Globus pallidus (tissue), 1 donor: ENCODE measurements at places on chromosomes 16 and 17.

DNA sequence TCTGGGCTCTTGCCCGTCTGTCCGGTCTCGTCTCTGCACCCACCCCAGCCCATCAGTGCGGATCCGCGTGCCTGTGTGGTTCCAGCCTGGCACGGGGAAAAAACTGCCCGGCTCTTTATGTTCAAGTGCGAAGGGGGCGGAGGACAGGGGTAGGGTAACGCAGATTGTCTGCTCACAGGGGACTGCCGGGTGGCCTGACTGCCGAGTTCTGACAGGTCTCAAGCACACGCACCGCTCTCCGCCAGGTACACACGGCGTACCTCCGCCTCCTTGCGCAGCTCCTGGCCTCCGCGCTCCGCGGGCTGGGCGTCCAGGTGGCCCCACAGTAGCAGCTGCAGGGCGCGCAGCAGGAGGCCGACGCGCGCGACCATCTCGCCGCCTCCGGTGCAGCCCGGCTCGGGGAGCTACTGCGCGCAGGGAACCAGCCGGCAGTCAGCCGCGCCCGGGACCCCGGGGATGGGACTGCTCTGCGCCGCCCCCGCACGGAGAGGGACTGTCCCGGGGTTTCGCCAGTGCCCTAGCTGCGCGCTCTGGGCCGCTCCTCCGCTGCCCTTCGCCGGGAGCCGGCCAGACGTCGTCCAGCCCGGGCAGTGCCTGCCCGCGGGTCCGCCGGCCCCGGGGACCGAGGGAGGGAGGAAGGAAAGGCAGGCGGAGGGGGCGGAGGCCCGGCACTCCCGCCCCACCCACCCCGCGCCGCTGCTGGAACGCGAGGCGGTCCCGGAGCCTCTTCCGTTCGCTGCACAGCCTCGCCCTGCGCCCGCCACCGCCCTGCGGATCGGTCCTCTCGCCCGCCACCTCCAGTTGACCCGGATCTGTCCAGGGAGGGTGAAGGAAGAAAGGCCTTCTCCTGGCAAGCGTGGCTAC, at the start of gene MMP28:
Gene MMP28, minus strand, starts transcription at position 635 of the 864 bp plus-strand sequence. Its CDS starts 264 bp downstream, at position 371.
- no peak for DNase-seq

- DNase-seq: no peak
Measured at GRCh38 chr17:63221939-63222338, 224.2 kb downstream of the CYB561 start.

DNA sequence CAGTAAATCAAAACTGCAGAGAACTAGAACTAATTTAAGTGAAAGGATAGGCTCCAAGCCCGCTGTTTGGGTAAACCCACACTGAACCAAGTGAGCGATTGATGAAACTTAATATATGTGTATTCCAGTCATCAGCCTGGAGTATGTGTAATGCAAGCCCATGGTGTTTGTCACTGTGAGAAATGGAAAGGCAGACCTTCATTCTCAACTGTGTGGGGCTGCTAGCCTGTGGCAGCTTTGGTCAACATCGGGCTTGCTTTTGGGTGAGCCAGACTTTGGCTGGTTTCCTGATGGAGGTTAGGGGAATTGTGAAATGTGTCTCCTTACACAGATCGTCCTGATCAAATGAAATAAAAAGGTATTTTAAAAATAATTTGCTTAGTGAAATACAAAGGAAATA, 279.9 kb downstream of the IRX3 start:
- DNase-seq: no peak

- DNase-seq: peak; percentile 45
Measured at GRCh38 chr16:8720080-8720966, 45.9 kb downstream of the ABAT start.

DNA sequence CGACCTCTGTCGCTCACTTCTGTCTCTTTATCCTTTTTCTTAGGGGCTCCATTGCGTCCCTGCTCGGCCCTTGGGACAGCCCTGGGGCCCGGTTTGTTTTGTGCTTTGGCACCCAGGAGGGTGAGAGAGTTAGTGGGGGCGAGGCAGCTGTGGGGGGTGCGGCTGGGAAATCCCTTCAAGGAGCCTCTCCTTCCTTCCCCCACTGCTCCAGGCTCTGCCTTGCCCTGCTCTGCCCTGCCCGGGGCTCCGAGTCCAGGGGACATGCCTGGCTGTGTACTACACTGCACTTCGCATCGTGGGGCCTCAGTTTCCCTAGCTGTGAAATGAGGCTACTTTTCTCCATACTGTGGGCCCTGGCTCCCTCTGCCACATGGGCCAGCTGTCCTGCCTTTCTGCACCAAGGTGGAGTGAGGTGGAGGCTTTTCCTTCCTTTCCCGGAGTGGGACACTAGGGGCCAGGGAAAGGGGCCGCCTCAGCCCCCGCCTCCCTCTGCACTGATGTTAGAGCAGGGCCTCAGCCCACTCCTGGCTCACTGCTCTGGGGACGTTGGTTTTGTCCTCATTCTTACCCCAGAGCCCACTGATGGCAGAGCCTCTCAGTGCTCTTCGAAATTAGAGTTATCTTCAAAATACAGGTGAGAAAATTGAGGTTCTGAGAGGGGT, 980 bp downstream of the LLGL1 start:
- no peak for DNase-seq

DNA sequence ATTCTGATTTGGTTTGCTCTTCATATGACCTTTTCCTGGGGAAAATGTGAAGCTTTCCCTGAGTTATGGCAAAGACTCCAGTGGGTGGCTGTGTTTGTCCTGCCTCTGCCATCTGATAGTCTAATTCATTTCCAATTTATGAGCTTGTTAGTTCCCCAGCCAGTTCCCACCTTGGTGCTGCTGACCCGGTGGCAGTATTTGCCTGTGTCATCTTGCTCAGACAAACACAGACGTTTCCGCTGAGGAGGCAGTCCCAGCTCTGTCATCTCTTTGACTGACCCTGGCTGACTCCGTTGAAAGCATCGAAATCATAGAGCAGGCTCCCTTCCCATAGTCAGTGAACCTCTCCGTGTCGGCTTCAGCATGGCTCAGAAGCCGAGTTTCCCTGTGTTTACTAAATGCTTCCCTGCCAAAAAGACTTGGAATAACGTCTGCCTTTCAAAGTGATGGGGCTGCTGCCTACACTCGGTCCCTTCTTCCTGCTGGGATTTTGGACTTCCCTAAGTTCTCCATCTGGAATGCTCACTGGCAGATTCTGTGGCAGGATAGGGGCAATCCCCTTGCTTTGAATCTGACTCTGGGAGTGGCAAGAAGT, 538.3 kb downstream of the NPIPA7 start:
- no peak for DNase-seq

DNA sequence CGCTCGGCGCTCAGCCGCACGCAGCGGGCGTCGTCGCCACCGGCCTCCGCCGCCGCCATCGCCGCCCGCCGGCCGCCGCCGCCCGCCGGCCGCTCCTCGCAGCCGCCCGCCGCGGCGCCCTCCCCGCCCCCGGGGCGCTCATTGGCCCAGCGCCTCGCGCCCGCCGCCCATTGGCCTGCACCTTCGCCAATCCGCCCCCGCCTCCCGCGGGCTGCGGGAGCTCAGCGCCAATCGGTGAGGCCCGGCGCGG, at the start of gene PGP:
Gene PGP, minus strand, starts transcription at position 122 of the 250 bp plus-strand sequence. Its CDS starts 63 bp downstream, at position 59.
- no peak for DNase-seq

- peak; percentile 33 for DNase-seq
Measured at GRCh38 chr17:17305281-17305801, 2.2 kb downstream of the NT5M start.

DNA sequence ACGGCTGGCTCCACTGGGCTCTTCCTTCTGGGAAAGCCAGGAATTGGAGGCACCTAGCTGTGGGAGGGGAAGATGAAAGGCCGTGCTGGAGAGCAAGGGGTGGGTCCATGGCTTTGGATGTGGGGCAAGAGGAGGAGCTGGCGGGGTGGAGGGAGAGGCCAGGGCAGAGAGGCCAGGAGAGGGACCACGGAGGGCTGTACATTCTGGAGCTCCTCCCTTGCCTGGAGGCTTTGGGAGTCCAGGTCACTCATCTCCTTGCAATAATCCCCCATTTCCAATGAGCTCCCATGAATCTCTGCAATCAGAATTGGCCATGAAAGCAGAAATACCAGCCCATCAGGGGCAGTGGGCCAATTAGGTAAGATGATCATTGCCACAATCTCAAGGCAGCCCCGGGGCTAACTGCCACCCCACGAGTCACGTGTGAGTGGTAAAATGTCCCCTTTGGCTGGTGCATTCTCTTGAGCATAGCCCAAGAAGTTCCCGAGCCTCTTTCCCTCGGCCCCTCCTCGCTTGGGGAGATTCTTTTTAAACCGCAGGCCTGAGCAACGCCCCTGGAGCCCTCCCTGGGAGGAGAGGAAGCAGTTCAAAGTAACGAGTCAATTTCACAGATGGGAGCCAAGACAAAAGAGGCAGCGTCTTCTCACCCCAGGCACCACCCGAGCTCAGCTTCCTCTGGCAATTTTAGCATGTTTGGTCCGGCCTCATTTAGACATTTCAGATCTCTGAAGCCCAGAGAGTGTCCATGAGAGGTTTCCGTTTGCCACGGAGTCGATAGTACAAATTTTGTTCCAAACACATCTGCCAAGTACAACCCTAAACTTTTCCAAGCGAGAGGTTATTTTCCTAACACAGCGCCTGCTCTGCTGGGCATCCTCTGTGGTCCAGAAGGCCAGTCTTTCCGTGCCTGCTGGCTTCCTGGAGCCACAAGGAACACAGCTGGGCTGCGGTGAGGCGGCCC, 13.4 kb downstream of the RTN4RL1 start:
- no peak for DNase-seq

DNA sequence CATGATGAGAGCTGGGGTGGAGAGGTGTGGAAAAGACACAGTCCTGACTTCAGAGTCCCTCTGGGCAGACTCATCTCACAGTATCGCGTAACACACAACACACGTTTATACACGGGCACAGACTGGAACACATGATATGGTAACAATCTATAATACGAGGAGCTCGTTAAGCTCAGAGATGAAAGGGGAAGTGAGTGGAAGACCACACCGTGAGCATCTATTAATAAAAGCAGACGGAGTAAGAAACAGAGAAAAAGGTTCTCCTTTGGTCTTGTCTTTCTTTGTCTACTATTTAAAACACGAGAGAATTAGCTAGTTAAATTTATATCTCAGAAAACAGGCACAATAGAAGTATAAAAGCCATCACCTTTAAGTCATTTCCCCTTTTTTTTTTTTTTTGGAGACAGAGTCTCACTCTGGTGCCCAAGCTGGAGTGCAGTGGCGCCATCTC, 13.5 kb downstream of the ANKRD11 start:
- no peak for DNase-seq

DNA sequence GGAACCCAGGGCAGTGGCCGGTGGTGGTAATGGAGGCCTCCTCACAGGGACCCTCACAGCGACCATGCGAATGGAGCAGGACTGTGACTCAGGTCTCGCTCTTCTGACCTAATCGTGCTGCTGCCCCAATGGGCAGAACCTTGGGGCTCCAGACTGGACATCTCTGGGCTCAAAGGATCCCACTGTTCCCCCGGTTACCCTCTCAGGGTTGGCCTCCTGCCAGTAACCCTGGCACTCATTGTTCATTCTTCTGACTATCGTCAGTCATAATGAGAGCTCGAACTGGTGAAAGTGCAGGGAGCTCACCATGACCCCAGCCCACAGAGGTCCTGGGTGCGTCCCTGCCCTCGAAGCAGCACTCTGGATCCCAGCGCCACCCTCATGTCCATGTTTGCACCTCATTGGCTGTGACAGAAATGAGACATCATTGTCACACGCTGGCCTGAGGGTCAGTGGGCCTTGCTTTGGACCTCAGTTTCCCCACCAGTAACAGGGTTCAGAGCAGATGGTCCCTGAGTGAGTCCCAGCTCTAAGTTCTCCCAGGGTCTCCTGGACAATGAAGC, 4.0 kb upstream of the NPRL3 start:
- DNase-seq: peak; percentile 41

- no peak for DNase-seq
Measured at GRCh38 chr16:79845734-79846135, 245.2 kb upstream of the MAF start.

DNA sequence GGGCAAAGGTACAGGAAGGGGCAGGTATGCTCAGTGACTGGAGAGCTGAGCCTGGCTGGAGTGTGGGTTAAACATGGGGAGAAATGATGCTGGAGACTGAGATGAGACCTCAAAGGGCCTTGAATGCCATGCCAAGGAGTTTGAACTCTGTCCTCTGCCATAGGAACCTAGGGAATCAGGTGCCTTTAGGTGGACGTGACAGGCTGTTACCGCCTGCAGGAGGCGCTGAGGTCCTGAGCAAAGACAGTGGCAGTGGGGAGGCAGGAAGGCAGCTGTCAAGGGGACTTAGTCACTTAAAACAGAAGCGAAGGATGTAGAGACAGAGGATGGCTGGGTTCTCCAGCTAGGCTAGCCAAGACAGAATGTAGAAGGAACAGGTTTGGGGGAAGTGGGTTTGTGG, 9.1 kb downstream of the PSMB3 start:
- DNase-seq: no peak

DNA sequence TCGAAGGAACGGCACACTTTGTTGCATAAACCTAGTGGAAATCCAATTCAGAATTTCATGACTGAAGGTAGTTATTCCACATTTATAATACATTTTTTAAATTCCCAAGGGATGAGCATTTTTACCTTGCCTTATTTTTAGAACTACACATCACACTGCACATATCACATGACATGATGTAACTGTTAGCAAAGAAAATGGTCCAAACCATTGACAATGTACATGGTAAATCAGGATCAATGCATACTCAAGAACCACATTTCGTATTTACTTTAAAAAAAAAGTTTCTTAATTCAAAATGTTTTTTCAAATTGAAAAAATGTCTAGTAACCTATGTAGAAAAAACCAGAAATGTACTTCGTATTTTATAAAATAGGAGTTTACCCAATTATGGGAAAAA, 2.5 kb downstream of the KANSL1 start:
- DNase-seq: no peak

GRCh38 chr16:31474173-31474714, 2.3 kb downstream of the TGFB1I1 start:
- no peak for DNase-seq

DNA sequence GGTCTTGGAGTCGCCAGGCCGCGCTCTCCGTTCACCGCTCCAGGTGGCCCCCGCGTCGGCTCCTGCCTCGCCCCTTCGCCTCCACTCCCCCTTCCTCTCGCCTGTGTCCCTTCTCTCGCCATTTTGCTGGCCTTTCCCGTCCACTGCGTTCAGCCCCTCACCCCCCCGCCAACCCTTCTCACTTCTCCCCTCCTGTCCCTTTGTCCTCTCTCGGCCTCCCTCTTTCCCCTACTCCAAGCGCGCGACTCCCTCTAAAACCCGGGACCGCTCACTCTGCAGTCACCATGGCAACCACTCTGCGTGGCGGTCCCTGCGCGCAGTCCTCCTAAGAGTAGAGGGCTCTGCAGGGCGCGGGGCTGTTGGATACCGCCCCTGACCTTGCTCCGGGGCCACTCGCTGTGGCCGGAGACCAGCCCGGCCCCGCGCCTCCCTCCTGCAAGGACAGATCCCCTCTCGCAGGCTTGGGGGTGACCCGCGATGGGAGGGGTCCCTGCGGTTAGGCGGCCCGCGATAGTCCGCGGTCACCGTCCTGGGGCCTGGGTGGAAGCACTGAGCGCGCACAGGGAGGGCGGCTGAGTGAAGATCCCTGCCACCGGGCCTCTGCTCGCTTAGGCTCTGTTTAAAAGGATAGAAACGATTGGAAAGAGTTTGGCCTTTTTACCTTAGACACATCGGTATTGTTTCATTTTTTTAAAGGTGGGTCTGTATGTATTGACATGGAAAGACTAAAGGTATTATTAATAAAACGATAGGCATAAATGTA, 454 bp downstream of the CCDC40 start:
- DNase-seq: peak; percentile 21

GRCh38 chr16:72590151-72590937, 418.4 kb upstream of the PMFBP1 start:
- no peak for DNase-seq
